ENCODE measurements at places on chromosomes 12 and 14.

DNA sequence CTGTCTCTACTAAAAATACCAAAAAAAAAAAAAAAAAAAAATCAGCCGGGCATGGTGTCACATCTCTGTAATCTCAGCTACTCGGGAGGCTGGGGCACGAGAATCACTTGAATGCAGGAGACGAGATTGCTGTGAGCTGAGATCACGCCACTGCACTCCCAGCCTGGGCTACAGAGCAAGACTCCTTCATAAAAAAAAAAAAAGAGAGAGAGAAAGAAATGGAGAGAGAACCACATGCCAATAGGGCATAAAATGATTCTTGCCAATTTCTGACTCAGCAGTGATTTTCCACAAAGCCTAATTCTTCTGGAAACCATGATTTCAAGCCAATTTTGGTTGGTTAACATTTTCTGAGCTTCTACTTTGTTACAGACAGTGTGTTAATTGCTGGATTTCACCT is 250.4 kb upstream of the SEL1L start:
- DNase-seq, result no peak

GRCh38 chr12:7747246-7747645 is at the start of gene CLEC4C:
Gene CLEC4C, minus strand, starts transcription at chr12:7747375. Its CDS starts 27 bp downstream, at chr12:7747348.
- no peak for DNase-seq

- no peak for DNase-seq
Observed at GRCh38 chr14:70183991-70184390, 4.8 kb downstream of the SLC8A3 start.

GRCh38 chr12:75883241-75883640 is 148.3 kb downstream of the PHLDA1 start:
- DNase-seq, result no peak

GRCh38 chr12:56683-57346 is 9.8 kb upstream of the IQSEC3 start:
- no peak for DNase-seq

DNA sequence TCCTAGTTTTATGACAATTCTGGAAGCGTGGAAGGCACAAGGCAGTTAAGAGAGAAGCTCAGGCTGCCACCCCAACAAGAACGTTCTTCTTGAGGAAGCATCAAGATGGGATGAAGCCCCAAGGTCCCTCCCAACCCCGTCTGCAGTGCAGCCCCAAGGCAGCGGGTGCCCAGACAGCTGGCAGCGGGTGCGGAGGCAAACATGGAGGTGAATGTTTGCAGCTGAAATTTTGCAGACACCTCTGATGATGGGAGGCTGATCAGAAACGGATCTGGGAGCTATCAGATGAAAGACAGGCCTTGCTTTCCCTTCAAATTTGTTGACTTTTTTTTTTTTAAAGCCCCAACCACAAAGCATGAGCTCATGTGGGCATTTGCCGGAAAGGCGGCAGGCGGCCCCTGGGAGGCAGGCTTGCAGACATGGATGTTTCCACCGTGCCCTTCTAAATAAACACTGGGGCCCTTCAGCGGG is 230.7 kb upstream of the RTL1 start:
- no peak for DNase-seq

GRCh38 chr14:42961509-42961908 is 1354.8 kb downstream of the LRFN5 start:
- DNase-seq, result no peak

DNA sequence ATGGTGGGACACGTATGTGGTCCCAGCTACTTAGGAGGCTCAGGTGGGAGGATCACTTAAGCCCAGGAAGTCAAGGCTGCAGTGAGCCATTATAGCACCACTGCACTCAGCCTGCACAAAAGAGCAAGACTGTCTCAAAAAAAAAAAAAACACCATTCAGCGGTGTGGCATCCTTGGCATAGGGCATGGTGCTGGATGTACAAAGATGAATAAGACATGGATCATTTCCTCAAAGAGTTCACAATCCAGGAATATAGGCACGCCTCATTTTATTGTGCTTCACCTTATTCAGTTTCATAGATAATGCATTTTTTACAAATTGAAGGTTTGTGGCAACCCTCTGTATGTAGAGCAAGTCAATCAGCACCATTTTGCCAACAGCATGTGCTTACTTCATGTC is 6.4 kb downstream of the CINP start:
- DNase-seq, result no peak

GRCh38 chr12:113043240-113043639 is 13.3 kb upstream of the DTX1 start:
- no peak for DNase-seq

DNA sequence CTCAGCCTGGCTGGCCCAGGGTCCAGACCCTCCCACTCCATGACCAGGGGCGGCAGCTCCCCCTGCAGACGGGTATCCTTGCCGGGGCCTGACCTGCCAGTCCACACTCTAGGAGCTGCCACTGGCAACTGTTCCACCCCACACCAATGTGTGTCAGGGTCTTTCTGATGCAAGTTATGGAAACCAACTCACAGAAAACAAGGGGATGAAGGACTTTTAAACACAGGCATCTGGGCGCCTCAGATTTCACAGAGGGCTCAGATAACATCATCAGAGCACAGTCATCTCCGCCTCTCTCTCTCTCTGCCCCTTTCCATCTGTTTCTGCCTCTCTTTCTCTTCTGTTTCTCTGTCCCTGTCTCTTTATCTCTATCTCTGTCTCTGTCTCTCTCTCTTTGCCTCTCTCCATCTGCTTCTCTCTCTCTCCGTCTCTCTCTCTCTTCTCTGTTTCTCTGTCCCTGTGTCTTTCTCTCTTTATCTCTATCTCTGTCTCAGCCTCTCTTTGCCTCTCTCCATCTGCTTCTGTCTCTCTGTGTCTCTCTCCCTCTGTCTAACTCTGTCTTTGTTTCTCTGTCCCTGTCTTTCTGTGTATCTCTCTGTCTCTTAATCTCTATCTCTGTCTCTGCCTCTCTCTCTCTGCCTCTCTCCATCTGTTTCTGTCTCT is 67.4 kb upstream of the FBRSL1 start:
- DNase-seq, result no peak

GRCh38 chr14:51845811-51846210 is 14.6 kb upstream of the GNG2 start:
- no peak for DNase-seq

GRCh38 chr12:20050221-20050620 is 318.1 kb upstream of the PDE3A start:
- no peak for DNase-seq

DNA sequence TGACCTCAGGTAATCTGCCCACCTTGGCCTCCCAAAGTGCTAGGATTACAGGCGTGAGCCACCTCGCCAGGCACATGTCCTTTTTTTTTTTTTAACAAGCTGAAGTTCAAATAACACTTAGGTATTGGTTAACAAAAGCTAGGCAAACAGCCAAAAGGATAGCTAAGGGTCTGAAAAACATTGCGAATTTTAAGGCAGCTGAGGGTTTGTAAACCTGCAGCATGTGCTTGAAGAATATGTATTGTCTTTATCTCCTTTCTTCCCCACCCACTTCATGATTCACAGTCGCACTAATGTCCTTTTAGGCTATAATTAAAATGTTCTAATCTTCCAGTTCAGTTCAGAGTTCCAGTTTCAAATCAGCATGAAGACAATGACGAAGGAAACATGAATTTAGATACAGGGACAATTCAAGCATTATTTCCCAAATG is 30.1 kb upstream of the CERS5 start:
- peak; percentile 4 for DNase-seq

DNA sequence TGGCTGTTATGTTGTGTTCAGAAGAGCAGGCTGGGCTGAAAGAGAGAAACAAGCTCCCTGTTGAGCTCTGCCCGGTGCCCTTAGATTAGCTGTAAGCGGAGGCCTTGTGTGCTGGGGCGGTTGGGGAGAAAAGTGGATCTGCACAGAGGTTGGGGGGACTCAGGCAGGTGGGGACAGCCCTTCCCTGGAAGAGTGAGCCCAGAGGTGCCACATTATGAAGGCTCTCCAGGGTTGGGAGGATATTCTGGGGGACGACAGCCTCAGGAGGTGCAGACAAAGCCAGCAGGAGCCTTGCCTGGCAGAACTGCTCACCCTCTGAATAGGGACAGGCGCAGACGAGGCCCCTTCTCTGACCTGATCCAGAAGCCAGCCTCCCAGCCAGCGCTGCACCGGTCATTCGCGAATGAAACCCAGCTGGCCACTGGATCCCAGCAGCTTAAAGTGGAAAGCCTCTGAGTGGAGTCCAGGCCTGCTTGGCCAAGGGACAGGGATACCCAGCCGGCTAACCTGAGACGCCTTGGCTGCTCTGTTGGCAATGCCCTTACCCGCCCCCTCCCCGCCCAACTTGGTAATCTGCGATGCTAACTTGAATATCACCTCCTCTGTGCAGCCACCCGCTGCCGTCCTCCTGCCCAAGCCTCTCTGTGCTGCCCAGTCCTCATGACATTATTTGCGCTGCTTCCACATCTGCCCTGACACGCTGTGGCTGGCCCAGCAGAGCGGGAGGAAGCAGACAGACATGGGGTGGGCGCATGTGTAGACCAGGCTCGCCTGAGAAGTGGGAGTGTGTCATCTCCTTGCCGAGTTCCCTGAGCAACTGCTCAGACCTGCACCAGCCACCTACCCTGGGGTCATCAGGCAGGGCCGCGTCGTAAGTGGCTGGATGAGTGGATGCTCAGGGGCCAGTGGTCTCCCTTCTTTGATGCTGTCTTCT is 5.6 kb downstream of the HIP1R start:
- DNase-seq, result no peak

GRCh38 chr12:98758331-98758730 is 113.2 kb downstream of the APAF1 start:
- DNase-seq, result no peak
